ENCODE measurements at places on chromosomes 7 and 10.

GRCh38 chr7:28953633-28954032 lies 4.5 kb downstream of the TRIL start:
- no peak for DNase-seq

DNA sequence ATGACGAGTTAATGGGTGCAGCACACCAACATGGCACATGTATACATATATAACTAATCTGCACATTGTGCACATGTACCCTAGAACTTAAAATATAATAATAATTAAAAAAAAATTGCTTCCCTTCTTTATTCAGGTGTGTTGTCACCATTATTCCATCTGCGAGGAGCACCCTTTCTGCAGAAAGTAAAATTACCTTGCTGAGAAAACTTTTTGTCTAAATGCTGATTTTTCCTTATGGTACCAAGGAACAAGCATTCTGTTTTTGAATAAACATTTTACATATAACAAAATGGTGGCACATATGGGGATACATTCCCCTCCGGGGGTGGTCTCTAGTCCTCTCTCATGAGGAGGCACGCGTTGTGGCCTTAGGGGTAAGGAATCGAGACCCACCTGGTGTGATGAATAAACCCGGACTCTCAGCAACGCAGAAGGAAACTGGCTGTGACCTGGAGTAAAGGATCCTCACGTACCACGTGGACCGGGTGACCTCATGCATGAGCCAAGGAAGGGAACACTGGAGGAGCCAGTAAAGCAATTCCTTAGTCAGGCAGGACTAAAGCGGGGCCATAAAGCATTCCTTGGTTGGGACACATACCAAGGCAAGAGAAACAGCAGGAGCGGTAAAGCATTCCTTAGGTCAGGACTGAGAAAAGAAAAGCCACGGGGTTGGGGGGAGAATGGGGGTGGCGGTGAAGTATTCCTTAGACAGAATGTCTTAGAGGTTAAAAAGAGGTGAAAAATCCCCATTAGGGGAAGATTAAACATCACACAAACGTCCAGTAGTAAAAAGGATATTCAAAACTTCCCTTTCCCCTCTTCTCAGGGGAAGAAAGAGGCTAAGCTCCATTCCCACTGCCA lies 20.8 kb upstream of the OPTN start:
- DNase-seq = no peak

DNA sequence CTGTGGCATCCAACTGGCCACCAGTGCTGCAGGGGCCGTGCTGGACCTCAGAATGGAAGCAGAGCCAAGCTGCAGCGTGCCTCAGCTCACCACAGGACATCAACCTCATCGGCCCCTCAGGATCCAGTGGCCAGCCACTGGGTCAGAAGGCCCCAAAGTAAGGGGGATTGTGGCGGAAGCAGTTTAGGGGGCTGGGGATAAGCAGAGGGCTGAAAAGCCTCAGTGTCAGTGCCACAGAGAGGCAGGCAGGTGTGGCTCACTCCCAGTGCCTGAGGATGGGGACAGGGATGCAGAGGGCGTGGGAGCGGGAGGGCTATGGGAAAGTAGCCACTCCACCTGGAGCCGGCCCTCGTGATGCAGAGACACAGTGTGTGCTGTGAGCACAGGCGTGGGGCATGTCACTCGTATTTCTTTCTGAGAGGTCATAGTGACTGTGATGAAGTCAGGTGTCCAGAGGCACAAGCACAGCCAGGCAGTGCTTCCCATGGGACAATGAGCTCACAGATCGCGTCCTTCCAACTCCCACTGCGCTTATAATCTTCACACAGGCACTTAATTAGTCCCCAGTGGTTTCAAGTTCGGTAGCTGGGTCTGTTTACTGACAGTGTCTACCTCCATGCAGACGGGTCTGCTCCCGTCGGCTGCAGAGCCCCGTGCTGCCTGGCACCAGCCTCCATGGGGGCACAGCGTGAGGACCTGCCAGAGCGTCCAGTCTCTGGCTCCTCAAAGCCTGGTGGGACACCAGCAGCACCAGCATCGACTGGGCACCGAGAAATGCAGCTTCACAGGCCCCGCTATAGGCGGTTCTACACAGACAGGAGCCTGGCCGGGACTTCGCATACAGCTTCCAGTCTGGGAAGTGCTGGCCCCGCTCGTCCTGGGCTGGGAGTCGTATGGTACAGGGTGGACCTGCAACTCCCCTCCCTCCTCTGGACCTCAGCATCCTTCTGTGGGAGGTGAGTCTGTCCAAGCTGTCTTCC lies 42.9 kb upstream of the CNPY1 start:
- DNase-seq = no peak

- no peak for DNase-seq
Observed at GRCh38 chr7:41085244-41085643, 617.6 kb downstream of the INHBA start.

DNA sequence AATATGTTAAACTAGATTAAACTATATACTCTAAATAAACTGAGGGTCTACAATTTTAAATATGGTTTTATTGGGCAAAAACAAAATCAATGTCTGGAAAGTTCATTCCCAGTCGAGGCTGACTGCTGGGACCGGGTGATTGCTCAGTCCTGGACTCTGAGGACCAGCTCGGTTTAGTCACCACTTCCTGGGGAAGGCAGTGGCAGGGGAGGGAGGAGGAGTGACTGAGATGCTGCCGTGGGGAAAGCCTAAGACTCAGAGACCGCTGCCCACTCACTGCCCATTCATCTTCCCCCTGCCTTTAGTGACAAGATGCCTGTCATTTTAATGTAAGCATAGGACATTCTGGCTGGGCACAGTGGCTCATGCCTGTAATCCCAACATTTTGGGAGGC lies 29.0 kb downstream of the ATOH7 start:
- no peak for DNase-seq

DNA sequence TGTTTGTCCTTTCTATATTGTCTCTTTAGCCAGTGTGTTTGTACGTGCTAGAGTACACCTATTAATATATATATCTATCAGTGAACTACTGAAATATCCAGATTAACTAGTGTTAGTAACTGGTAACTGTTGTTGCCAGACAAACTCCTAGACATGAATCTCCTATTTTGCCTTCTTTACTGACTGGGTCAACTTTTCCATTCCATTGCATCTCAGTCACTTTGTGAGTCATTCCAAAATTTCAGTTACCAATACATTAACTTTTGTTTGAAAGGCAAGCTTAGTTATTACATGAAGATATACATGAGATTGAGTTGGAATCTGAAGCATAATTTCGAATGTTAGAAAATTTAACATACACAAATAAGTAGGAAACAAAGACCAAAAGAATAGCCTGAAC lies 51.4 kb downstream of the BTAF1 start:
- no peak for DNase-seq
